Astrocyte of the spinal cord (primary cell): ENCODE measurements at places on chromosomes 2 and 18.

DNA sequence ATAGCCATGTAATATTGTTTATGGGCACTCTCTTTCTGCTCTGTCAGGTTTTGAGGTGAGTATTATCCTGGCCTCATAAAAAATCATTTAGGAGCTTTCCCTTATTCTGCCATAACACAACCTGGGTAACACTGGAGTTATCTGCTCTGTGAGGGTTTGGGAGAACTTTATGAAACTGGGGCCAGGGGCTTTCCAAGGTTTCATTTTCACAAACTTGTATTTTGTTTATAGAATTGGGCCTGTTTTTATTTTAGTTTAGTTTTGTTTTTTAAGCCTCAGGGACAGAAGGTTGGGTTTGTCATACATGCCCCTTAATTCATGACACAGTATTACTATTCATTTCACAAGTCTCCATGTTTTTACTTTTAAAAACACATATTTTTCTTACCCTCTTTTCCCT lies 83.5 kb downstream of the IRS1 start:
- no peak for DNase-seq

DNA sequence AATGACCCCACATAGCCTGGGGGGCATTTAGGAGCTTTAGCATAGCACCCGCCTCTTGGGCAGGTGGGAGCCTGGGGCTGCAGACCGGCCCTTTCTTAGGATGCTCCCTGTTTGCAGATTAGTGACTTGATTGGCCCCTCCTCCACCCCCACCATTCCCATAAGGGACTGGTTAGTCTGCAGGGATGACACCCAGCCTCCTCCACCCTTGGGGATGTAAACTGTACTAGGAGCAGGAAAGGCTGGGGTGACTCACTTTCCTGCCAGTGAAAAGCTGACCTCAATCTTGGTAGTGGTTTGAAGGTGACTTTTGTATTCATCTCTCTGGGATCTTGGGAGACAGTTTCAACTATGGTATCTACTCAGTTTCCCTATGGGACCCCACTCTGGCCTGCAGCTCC lies 24.2 kb downstream of the CTIF start:
- peak; percentile 78 for DNase-seq

GRCh38 chr2:121080013-121080772 lies 204.8 kb downstream of the TFCP2L1 start:
- peak; percentile 47 for DNase-seq

DNA sequence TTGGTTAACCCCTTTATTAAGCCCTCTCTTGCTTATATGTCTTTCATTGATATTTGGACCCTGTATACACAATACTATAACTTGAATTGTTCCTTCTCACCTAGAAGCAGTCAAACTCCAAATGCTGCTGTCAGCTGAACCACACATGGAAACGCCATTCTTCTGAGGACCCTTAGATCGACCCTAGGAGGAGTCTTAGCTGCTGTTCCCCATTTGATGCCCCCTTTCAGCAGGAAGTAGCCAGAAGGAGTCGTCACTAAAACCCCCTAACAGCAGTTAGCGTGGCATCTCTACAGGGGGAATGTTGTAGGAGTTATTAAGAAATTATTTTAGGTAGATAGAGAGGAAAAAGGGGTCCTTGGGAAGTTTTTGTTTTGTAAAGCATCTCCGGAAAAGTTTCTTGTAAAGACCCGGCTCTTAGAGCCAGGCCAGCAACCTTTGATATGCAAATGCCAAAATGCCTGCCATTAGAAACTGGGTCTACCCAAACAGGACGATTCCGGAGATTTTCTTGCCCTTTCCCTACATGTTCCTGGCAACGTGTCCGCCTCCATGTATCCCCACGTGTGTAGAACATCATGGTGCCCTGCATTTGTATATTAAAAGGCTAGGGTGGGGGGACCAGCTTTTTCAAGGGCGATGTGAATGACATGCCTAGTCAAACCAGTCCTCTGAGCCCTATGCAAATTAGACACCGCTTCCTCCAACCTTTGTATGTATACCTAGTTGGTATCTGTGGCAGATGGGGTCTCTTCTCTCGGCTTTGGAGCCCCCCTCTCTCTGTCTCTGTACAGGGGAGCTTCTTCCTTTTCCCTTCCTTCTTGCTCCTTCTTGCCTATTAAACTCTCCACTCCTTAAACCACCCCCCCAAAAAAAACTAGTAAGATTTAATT lies 638.4 kb upstream of the POU3F3 start:
- DNase-seq, result no peak

DNA sequence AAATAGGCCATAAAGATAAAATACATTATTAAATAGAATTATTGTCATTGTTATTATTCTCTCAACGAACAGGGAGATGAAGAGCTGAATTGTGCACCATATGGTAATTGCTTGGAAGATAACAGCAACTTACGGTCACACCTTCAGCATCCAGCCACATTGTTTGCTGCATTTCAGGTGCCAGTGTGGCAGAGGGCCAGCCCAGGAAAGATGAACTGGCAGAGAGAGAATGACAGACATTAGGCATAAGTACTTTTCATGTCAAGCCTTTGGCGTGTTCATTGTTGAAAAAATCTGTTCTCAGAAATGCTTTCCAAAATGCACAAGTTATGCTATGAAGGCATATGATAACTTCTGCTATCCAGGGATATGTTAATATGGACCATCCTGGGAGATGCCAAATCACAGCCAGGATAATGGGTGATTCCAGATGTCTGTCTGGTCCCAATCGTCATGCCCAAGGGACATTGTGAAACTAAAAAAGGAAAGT lies 748.6 kb upstream of the PIK3C3 start:
- no peak for DNase-seq

DNA sequence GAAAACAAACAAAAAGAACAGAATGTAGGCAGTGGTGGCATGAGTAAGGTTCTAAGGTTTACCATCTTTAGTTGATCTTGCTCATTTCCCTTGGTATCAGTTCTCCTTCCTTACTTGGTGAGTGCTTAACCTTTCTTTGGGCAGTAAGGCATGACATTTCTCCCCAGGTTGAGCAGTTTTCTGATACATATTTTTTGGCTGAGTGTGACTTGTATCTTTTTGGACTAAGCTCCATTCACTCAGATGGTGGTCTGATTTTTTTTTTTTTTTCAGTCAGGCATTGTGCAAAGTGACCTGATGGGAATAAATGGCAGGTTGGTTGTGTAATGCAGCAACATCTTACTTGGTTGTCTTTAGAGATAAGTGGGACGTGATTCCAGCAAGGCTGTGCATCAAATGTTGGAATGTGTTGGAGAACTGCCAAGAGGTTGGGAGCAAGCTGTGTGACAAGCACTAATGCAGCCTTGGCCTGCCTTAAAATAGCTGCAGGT lies 15.1 kb downstream of the SPTBN1 start:
- DNase-seq, result peak; percentile 64

- DNase-seq, result no peak
These were observed 31.4 kb upstream of the B3GNT7 start for GRCh38 chr2:231364061-231364460.

GRCh38 chr2:72347081-72347480 lies 199.4 kb upstream of the CYP26B1 start:
- no peak for DNase-seq

DNA sequence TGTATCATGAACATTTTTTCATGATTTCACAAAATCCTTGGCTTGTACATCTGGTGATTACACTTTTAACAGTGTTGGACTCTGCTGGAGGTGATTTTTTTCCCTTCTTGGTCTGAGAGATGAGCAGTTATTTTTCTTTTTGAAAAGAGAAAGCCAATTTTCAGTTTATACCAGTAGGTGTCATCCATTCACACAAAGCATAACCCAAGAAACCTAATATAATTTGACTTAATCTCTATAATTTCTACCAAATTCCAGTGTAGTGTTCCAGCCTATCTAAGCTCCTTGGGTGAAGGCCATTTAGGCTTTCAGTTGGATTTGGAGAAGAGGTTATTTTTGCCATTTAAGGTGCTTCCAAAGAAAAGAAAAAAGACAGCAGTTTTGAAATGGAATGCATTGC lies 7.7 kb upstream of the ICOS start:
- peak; percentile 31 for DNase-seq

GRCh38 chr18:76973520-76974266 lies 151.3 kb downstream of the ZNF236 start:
- DNase-seq, result no peak

DNA sequence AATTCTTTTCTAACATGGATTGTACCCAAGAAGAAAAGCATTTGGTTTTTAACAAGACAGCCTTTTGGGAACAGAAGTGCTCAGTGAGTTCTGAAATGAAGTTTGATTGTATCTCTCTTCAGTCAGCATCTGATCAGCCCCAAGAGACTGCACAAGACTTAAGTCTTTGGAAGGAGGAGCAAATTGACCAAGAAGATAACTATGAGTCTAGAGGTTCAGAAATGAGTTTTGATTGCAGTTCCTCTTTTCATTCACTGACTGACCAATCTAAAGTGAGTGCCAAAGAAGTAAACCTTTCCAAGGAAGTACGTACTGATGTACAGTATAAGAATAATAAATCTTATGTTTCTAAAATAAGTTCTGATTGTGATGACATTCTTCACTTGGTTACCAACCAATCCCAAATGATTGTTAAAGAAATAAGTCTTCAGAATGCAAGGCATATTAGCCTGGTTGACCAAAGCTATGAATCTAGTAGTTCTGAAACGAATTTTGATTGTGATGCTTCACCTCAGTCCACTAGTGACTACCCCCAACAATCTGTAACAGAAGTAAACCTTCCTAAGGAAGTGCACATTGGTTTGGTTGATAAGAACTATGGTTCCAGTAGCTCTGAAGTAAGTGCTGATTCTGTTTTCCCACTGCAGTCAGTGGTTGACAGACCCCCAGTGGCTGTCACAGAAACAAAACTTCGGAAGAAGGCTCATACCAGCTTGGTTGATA lies 31.2 kb downstream of the ZDBF2 start:
- no peak for DNase-seq

- DNase-seq, result no peak
These were observed 96.4 kb downstream of the CMPK2 start for GRCh38 chr2:6769346-6769745.

DNA sequence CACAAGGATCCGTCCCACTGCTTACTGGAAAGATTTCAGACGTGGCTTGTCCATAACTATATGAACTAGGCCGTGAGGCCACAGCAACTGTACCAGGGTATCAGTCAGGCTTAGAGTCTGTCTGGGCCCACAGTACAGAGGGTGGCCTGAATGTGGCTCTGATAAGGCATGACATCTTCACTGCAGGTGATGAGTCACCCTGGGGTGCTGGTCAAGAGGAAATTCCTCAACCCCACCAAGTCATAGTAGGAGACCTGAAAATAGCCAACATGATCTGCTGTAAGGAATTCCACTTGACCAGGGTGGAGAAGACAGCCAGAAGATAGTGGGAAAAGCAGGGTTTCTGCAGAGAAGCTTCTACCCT lies 107.7 kb downstream of the INHBB start:
- no peak for DNase-seq

DNA sequence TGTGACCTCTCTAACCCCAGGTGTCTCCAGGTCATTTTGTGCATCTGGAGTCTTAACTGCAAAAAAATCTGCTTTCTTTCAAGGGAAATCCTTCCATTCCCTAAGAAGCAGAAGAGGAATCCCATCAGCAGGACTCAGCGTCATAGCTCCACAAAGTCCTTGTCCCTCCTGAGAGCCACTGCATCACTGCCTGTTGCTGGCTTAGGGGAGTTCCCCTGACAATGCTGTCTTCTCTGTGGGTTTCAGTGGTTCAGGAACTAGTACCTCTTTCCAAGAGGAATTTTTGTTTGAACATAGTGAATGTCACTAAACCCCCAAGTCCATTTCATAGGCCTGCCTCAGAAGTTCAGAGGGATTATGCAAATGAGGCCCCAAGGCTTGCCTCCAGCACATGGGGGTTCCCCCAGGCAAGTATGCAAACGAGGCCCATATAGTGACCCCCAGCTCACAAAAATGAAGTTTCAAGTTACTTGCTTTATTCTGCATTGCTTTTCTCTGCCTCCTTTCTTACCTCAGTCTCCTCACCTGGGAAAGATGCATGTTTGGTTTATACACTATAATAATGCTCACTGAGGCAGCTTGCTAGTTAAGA lies 513.9 kb upstream of the MEX3C start:
- DNase-seq, result no peak

DNA sequence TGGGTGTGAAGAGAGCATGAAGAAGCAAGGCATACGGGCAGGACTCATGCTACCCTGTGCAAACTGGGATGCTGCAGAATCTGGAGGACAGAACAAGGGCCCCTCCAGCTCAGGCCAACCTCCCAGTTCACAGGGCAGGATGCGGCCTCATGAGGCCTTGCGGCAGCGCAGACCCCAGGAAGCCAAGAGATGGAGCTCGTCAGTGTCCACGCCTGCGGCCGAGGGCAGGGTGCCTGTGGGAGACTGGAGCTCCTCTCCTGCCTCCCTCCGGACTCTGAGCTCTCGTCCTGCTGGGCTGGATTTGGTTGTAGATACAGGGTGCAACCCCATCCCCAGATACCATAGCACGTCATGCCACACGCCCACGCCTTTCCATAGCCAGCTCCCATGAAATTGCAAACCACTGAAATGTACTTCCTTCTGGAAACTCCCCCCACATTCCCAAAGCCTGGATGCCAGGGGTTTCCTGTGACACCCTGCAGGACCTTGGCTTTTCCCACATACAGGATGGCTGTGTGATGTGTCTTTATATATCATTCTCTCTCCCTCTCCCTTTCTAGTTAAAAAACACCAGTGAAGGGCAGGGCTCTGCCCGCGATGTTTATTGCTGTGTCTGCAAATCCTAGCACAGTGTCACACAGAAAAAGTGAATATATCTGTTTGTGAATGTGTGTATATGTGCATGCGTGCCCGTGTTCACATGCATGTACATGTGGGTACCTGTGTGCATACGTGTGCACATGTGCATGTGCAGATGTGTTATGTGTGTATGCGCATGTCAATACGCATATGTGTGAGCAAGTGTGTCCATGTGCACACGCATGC lies 12.3 kb upstream of the SNTG2 start:
- no peak for DNase-seq

GRCh38 chr2:107007927-107008326 lies 122.0 kb upstream of the ST6GAL2 start:
- DNase-seq, result no peak

GRCh38 chr2:233165895-233166661 lies 85.4 kb upstream of the ATG16L1 start:
- peak; percentile 36 for DNase-seq

DNA sequence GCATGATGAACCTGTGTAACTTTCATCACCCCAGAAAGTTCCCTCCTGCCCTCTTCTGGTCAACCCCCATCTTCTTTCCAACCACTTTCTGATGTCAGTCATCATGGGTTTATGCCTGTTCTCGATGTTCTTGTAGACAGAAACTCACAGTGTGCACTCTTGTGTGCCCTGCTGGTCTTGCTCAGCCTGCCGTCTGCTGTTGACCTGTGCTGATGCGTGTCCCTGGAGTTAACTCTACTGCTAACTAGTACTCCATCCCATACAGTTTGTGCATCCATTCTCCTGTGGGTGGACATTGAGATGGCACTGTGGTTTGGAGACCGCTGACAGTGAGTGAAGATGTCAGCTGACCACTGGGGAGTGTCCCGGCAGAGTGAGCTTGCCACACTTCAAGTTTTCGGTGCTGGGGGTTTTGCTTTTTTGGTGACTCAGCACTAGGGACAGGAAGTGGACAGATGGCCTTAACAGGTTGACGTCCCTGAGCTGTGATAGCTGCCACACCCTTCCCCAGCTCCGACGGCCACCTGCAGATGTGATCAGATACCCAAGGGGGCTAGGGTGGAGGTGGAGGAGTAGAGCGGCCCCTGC lies 14.8 kb downstream of the KLHL29 start:
- DNase-seq, result no peak

GRCh38 chr2:144521686-144522085 lies 1.8 kb upstream of the ZEB2 start:
- no peak for DNase-seq
